Dorsolateral prefrontal cortex (tissue), 122 donors: ENCODE measurements at places on chromosomes 6 and 20. TPM values are rescaled to one million over a fixed set of nuclear protein-coding genes. Genes with fewer than 3 reads are reported as not detected.

Gene C6orf15
- total RNA-seq: not detected

Gene SLC17A9
- 5.7 TPM for total RNA-seq

Gene OTOR
- not detected for total RNA-seq

Gene IYD
- total RNA-seq: not detected

DNA sequence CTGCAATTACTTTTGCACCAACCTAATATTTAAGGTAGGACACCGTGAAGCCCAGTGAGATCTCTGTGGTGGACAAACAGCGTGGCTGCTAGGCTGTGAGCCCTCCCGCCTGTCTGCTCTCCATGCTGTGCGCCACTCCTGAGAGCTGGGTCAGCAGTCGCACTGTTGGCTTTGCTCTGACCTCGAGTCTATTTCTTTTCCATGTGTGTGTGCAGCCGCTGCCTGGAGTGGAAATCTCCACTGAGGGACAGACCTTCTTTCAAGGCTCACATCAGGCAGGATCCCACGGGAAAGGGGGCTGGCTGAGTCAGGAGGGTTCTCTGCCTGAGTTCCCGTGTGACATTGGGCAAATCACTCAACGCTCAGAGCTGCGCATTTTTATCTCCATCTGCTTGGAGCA lies 27.1 kb downstream of the RIPOR3 start:
- no peak for DNase-seq

DNA sequence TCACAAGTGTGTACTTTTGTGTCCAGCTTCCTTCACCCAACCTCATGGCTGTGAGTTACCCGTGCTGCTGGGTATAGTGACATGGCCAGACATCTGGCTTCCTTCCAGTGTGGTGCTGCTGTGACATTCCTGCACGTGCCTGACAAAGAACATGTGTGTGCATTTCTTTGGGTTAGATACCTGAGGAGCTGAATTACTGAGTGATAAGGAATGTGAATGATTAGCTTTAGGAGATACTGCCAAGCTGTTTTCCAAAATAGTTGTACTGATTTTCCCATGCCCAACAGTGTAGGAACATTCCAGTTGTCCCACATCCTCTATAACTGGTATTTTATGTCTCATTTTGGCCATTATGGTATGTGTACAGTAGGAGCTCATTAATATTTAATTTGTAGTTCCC lies 132.5 kb downstream of the PREX1 start:
- DNase-seq: no peak

DNA sequence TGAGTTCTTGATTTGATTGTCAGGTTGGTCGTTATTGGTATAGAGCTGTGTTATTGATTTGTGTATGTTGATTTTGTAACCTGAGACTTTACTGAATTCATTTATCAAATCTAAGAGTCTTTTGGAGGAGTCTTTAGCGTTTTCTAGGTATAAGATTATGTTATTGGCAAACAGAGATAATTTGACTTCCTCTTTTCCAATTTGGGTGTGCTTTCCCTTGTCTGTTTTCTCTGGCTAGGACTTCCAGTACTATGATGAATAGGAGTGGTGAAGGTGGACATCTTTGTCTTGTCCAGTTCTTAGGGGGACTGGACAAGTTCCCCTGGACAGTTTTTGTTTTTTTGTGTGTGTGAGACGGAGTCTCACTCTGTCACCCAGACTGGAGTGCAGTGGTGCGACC lies 17.4 kb downstream of the HLA-DOA start:
- no peak for DNase-seq

DNA sequence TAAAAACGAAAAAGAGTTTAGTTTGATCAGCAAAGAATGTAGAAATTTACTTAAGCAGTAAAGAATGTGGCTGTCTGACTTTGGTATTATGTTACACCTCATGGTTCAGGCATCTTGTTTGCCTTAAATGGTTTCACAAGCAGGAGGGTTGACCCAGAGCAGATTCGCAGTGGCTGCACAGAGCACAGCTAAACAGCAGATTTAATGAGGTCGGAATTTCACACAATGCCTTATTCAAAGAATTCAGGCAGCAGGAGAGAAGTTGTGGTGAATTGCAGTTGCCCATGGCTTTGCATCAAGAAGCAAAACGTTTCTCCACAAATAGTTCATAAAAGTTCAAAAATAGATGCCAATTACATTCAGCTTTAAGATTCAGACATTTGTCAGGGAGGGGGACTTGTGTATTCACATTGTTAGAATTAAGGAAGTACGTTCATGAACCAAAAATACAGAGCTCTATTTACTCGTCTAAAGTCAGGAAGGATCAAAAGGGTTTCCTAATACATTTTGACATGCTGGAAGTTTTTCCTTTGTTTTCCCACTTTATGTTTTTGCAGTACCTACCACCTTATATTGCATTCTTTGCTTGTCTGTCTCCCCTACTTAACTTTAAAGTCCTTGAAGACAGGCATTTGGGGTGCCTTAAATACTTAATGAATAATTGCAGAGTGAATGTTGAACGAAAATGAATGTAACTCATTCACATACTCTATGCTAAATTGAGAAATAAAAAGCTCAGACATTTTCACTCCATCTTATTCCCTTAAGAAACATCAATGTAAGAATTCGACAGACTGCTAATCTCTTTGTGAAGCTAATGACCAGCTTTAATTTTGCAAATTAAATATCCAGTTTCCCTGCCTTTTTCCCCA lies 1163.6 kb upstream of the CITED2 start:
- DNase-seq: no peak

GRCh38 chr6:40417031-40417430 lies 170.1 kb downstream of the LRFN2 start:
- peak; percentile 39 for DNase-seq

DNA sequence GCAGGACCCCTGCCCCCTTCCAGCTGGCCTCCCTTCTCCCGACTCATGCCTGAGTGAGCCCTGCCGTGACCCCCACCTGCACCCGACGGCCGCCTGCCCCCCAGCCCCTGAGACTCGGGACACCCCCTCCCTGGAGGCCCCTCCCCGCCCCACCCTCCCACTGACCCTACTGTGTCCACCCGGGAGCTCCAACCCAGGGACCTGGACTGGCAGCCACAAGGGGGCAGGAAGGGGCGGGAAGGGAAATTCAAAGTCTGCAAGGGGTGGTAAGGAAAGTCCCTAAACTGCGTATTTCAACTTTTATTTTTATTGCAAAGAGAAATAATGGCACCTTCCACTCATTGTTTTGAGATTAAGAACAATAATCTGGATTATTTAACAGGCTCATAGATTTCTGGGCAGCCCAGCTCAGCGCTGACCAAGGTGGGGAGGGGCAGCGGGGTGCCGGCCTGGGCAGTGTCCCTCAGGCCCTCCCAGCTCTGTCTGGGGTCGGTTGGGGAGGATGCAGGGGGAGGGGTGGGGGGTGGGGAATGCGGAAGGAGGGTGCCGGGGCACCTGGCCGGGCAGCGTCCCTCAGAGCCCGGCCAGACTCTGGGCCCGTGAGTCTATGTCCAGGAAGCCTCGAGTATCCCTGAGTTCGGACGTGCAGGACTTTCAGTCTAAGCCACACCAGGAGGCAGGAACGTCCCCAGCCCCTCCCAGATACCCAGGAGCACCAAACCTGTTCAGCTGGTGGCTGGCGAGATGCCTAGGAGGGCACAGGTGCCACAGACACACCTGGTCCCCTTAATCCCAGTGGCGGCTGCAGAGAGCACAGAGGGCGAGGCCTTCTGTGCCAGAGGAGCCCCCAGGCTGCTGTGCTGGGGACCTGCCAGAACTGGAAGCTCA lies 1.3 kb upstream of the PTK6 start:
- DNase-seq: no peak

- no peak for DNase-seq
Measured at GRCh38 chr6:141483598-141484061, 649.1 kb upstream of the GJE1 start.

DNA sequence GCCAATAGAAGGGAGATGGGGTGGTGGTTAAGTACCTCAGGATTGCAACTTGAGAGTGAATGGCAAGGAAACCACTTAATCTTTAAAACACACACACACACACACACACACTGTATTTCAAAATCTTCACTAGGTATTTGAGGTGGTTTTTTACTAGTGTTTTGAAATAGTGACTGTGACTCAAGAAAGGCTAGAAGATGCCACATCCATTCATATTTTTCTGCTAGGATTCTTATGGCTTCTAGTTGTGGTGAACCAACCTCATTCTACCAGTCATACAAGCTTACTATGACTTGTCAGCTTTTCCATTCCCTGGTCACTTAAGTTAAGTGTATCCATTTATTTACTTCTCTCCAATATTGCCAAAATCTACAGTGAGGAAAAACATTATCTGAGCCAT lies 519.4 kb upstream of the JAG1 start:
- DNase-seq: no peak

DNA sequence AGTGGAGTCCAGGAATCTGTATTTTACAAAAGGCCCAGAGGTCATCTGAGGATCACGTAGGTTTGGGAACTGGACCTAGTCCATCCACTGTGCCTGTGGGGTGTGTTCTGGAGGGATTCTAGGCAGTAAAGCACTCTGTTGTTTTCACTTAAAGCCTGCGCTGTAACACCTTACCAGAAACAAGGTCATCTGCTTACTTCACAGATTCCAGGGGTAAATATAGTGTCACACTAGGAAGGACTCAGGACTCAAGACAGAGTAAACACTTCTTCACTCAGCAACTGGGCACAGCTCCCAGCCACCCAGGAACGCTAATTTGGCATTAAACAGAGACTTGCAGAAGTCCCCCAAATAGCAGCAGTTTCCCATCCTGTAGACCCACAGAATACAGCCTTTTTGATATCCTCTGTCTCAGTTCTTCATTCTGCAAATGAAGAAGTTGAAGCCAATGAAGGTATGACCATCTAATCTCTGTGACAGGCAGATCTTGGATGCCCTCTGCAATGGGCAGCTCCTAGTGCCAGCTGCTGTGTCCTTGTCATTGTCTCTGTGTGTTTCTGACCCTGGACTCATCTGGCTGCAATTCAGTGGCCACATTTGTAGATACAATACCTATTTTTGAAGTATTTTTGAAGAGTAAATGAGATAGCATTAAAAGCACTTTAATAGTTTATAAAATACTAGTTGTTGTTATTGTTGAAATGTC lies 129.1 kb downstream of the SLC24A3 start:
- no peak for DNase-seq

DNA sequence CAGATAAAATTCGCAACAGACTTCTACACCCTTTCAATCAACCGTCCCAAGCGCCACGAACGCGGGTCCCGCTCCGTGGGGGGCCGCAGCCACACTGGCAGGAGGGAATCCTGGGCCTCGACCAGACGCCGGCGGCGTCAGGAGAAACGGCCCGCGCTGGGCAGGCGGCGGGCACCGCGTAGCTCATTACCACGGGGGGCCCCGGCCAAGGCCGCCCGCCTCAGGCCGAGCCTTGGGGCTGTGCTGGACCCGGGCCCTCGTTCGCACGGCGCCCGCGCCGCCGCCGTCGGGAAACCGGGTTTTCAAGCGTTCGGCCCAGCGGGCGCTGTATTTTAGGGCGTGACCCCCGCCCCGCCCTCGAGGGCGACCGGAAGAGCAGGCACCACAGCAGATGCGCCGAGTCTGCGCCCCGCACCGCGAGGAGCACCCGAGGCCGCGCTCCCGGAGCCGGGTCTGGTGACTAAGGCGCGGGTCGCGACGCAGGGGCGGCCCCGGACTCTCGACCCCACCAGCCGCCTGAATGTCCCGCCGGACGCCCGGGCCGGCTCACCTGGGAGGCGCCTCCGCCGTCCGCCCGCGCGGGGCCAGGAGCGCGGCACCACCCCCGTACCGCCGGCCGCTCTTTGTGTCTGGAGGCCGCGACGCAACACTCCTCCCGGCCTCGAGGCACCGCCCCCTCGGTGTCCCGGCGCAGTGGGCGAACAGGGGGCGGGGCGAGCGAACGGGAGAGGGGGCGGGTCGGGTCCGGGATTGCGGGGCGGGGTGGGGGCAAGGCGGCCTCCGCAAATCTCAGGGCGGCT lies at the start of gene NINL:
Gene NINL, minus strand, starts transcription at position 627 of the 800 bp plus-strand sequence. CDS start 58,944 bp downstream, outside the sequence.
- no peak for DNase-seq

DNA sequence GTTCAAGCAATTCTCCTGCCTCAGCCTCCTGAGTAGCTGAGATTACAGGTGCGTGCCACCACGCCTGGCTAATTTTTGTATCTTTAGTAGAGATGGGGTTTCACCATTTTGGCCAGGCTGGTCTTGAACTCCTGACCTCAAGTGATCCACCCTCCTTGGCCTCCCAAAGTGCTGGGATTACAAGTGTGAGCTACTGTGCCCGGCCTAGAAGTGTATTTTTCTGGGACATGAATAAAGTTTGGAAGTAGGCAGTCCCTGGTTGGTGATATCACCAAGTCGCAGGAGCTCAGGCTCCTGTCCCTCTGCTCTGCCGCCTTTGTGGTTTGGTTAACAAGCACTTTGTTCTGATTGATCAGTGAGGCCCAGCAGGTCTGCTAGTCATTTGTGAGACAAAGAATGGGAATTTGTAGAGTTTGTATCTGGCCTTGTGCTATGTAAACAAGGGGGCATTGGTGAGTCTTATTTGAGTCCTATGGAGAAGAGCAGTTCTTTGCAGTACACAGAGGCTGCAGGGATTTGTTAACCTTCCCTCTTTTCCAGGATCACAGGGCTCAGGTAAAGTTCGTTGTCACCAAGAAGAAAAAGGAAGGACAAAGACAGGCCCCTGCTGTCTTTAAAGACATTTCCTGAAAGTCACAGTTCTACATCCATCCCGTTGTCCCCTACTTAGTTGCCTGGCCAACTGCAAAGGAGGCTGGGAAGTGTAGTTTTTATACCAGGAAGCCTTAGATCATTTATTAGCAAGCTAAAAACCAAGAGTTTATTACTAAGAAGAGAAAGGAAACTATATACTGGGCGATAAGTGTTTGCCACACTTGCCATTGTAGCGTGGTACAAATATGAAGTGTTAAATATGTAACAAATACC lies 13.1 kb downstream of the MTHFD1L start:
- DNase-seq: no peak
